Fibroblast of lung (primary cell): ENCODE measurements at places on chromosomes 7 and 10. TPM values are rescaled to one million over a fixed set of nuclear protein-coding genes. Genes with fewer than 3 reads are reported as not detected.

STEAP1 gene
- polyA plus RNA-seq: 26.1 and 57.0 TPM in 2 replicates

TUBAL3 gene
- not detected in 2 replicates for polyA plus RNA-seq

COL17A1 gene
- 0.12 and 0.18 TPM in 2 replicates for polyA plus RNA-seq

C10orf105 gene
- 0.02 and 0.14 TPM in 2 replicates for polyA plus RNA-seq

TDRD1 gene
- 0.03 and 0.22 TPM in 2 replicates for polyA plus RNA-seq

DNA sequence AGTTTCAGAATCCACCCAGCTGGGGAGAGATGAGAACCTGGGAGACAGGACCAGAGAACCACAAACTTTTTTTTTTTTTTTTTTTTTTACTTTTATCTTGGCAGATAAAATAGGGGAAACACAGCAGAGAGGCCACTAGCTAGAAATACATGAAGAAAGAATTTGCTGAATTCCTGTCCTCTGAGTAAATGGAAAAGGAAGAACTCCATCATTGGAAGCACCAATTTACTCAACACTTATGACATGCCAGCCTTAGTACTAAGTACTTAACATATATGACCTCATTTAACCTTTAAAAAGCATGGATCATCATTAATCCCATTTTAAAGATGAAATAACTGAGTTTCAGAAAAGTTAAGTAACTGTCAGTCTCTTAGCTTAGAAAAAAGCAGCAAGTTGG lies 343.0 kb upstream of the NPSR1 start:
- peak; percentile 94 for DNase-seq

GRCh38 chr10:110432084-110432483 lies 65.6 kb upstream of the DUSP5 start:
- DNase-seq: no peak

- DNase-seq: no peak
Measured at GRCh38 chr7:11294965-11295364, 321.3 kb downstream of the PHF14 start.

GRCh38 chr7:135200821-135201331 lies 10.4 kb downstream of the WDR91 start:
- DNase-seq: peak; percentile 58

GRCh38 chr7:30842542-30843451 lies 68.9 kb upstream of the AQP1 start:
- no peak for DNase-seq

GRCh38 chr10:132714096-132714985 lies 71.6 kb downstream of the NKX6-2 start:
- DNase-seq: no peak

DNA sequence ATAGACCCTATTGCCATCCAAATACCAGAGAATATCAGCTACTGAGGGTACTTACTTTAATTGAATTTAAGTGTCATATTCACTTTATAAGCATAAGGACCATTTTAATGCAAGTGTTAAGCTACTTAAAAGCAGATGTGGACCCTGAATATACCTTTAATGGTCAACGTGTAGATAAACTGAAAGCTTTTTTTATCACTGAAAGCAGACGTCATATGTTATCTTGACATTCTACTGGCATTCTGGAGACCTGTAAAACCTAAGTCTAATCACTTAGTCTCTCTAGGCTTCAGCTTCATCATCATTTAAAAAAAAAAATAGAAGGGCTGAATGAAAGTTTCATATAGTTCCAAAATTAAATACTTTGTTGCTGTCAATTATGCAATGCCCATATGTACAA lies 116.5 kb downstream of the ELAPOR2 start:
- DNase-seq: no peak

DNA sequence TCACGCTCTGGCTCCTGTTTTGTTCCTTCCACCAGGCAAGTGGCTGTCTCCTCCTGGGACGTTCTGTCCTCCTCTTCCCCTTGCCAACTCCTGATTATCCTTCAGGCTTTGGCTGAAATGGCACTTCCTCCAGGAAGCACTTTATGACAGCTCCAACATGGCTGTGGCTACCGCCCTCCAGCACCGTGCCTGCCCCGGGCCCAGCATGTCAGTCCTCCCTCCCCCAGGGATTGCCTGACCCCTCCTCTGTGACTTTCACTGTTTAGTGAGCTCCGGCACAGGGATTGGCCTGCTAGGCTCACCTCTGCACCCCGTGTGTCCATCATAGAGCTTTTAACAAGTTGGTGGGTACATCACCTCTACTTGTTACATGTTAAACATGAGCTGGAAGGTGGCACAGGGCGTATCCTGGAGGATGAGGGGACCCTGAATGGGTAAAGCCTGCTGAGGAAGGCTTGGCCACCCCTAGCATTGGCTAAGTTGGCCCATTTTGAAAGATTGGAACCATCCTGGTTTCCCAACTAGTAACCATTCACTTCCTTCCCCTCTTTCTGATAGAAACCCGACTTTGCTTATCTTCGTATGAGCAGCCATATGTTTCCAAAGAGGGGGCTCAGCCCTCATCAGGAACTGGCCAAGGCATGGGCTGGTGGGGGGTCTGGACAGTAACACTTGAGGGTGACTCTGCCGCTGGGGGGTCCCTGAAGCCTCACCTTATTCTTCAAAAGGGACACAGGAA lies 10.5 kb upstream of the ADAMTS14 start:
- DNase-seq: no peak

DNA sequence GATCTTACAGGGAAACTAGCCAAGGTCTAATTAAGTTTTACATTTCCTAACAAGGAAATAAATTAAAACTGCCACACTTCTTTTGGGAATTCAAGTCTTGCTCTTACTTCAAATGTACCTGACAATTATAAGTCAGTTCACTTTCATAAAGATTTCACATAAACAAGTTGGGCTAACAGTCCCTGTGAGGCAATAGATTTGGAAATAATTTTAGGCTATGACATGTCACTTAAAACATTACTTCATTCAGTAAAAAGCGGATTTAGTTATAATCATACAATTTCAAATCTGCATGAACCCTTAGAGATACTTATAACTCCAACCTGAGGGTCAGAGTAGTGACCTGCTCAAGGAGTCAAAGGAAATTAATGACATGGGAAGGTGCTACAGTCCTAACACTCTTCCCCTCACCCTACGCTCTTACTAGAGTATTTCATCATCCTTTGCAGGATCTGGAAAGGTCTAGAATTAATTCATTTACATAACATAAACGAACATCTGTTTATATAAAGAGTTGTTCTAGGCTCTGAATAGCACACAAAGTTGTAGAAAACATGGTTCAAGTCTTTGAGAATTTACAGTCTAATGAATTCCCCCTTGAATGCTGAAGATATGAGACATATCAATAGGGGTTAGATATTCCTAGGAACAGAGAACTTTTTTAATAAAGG lies 32.3 kb upstream of the DNAJB12 start:
- DNase-seq: no peak

GRCh38 chr7:111107579-111107978 lies 16.7 kb downstream of the LRRN3 start:
- peak; percentile 85 for DNase-seq

DNA sequence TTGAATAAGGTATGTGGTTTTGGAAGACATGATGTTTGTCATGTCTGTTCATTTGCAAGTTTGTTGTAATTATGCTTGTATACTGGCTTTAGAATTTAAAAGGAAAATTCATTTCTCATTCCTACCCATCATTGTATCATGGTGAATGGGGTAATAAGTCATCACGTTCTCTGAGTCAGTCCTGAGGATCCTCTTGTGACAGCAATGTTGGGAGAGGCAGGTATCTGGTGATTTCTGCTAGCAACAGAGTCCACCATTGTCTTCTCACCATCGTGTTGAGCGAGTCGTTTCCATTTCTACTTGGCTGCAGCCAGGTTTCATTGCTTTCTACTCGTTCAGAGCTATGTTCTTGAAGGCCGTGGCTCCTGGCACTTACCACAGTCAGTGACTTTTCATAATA lies 16.3 kb downstream of the CUL1 start:
- no peak for DNase-seq

DNA sequence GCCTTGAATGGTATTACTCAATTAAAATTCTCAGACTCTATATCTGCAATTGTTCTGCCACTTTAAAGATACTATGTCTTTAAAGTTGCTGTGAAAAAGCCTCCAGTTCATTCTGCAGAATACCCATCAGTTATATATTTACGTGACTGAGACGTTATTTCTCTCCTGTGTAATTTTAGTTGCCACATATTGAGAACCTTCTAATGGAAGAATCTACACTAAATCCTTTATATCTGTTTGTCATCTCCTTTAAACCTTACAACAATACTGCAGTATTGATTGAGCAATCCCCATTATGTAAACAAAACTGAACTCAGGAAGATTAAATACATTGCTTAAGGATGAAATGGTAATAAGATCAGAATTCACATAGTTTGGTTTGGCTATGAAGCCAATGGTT lies 30.0 kb downstream of the GPR141 start:
- no peak for DNase-seq

DNA sequence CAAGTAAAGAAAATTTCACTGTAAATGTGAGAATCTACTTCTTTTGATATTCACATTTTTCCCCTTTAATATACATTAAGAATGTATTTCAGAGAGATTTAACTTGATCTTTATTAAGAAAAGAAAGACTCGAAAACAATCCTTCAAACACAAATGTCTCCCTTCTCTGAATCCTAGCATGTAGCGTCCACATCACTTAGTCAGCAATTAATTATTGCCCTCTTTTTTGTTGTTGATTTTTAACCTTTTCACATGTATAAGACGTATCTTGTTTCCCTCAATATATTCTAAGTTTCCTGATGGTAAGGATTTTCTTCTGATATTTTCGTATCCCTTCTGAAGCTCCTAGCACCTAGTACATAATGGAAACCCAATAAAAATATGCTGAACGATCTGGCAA lies 6.6 kb downstream of the PDE1C start:
- DNase-seq: no peak
